ENCODE measurements at places on chromosomes 5 and 9.

GRCh38 chr5:61618577-61618976 lies 286.5 kb downstream of the ZSWIM6 start:
- DNase-seq: no peak

DNA sequence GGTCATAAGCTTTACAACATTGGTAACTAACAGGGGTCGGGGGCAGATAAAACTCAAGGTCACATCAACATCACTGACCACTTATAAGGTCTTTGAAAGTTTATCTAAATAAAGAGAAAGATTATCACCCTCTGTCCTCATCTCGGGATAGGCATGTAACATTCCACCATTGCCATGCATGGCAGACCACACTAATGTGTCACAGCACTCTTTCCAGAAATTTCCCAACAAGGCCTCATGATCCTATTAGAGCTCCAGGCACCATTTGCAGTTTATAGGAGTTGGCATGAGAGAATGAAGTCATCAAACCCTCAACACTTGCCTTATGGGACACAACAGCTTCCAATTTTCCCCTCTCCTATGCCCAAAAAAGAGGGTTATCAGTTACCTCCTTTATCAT lies 31.9 kb upstream of the ZNF622 start:
- DNase-seq: no peak

DNA sequence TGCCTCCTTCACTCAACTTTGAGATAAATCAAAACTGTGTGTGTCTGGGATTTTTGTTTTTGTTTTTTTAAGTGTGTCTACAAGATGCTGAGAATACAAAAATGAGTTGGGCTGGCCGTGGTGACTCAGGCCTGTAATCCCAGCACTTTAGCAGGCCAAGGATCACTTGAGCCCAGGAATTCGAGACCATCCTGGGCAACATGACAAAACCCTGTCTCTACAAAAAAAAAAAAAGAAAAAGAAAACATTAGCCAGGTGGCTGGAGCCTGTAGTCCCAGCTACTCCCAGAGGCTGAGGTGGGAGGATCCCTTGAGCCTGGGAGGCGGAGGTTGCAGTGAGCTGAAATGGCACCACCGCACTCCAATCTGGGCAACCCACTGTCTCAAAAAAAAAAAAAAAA lies 21.0 kb downstream of the HNRNPK start:
- DNase-seq: no peak

GRCh38 chr9:109097146-109097545 lies 22.6 kb downstream of the TMEM245 start:
- DNase-seq: no peak

DNA sequence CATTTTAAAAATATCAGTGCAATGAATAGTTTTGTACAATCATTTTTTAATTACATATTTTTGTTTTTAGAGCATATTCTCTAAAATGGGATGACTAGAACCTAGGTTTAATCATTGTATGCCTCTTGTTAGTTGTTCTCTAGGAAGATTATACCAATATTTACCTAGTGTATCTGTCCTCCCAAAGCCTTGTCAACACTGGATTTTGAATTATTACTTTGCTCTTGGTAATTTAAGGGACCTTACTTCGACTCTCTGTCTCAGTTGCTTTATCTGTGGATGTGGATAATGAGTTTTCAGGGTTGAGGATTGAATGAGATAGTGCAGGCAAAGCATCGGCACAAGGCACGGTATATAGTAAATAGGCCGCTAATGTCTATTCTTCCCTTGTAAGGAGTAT lies 10.9 kb upstream of the PIP5K1B start:
- no peak for DNase-seq

All from activated CD8-positive, alpha-beta memory T cell treated with anti-CD3 and anti-CD28 coated beads for 24 hours (primary cell).